Breast epithelium (tissue), 4 donors: ENCODE measurements at places on chromosomes 7 and 10. TPM values are rescaled to one million over a fixed set of nuclear protein-coding genes. Genes with fewer than 3 reads are reported as not detected.

- H3K4me1 ChIP-seq: peaks cover 26% of the 10 kb centered on the region
- H3K27me3 ChIP-seq: no peaks in the 10 kb centered on the region
- no peaks in the 10 kb centered on the region for H3K36me3 ChIP-seq
These were observed 6.8 kb downstream of the HNRNPF start for GRCh38 chr10:43402176-43402575.

DNA sequence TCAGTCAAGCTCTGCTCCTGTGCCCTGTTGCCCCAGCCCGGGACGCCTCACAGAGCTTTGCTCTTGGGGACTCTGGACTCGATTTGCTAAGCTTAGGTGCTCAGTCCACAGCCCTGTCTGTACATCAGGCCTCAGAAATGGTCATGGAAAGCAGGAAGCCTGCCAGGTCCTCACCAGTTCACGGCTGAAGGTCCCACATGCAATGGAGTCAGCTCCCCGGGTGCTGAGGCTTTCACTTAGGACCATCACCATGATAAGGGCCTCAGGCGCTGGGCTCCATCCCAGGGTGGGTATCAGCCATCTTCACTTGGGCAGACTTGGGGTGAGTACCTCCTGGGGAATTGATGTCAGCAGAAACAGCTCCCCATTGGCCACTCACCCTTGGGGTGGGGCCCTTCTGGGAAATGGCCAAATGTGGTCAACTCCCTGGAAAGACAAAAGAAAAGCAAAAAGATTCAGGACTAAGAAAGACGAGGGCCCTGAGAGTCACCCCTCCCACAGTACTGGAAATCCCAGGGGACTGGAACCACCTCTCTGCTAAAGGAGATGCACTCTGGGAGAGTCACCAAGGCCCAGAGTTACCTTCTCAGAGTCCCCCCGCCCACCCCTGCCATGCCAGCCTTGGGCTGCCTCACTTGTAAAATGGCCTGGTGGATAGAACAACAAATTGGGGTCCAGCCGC lies 37.6 kb downstream of the FAM53B start:
- H3K4me1 ChIP-seq: peaks cover 27% of the 10 kb centered on the region
- H3K36me3 ChIP-seq: no peaks in the 10 kb centered on the region
- no peaks in the 10 kb centered on the region for H3K27me3 ChIP-seq
- no peak overlapping the region for H3K27ac ChIP-seq
- no peak for DNase-seq
- H3K4me3 ChIP-seq: no peak overlapping the region

GRCh38 chr10:124678557-124679240 lies 65.5 kb downstream of the FAM53B start:
- H3K27me3 ChIP-seq: no peaks in the 10 kb centered on the region
- H3K4me3 ChIP-seq: no peak overlapping the region
- H3K27ac ChIP-seq: peak overlapping the region; percentile 42

CTNNA3 gene
- 1.1 TPM for total RNA-seq

SEMA3D gene
- 7.0 TPM for total RNA-seq
